Activated CD4-positive, alpha-beta T cell treated with anti-CD3 and anti-CD28 coated beads, Interleukin-2, amount 10 ng/mL, durations not matched to agents 7 days and 5 days (primary cell): ENCODE measurements at places on chromosomes 2 and 18.

DNA sequence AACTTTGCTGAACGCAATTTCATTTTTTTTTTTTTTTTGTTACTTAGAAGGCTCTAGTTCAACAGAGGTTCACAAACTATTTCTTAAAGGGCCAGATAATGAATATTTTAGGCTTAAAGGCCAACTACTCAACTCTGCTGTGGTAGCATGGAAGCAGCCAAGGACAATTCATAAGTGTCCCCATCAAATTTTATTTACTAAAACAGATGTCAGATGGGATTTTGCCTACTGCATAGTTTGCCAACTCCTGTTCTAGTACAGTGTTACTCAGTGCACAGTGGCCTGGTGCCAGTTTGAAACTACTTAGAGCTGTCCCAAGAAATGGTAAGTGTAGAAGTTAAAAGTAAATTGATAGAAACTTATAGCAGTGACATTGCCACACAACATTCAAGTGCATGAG lies 949.4 kb upstream of the FANCL start:
- DNase-seq = no peak

DNA sequence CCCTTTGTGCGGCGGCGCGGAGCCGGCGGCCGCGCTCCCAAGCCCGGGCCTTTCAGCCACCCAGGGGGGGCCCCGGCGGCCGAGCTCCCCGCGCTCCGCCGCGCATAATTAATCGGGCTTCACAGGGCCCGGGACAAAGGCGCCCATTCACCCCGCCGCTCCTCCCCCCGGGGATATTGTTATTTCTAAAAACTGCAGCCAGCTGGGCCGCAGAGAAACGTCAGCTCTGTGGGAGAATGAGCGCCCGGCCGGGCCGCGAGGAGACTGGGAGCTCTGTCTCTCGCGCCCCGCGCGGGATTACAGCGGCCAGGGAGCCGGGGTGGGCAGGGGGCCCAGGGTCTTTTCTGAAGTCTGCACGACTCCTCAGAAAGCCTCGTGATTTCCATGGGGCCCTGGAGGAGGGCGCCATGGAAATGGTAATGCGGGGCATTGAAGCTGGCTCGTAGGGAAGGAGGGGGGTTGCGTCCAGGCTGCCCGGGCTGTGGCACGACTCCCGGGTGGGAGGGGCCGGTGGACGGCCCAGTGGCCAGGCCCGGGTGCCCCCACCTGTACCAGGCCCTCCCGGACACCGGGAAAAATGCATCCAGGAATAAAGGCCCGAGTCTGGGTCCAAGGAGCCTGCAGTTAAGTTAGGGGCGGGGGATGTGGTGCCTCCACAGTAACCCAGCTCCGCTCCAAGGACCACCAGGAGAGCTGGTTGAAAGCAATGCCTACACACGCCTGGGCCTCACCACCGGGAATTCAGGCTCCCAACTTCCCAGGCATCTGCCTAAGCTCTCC lies 125.3 kb downstream of the ZFP36L2 start:
- no peak for DNase-seq

DNA sequence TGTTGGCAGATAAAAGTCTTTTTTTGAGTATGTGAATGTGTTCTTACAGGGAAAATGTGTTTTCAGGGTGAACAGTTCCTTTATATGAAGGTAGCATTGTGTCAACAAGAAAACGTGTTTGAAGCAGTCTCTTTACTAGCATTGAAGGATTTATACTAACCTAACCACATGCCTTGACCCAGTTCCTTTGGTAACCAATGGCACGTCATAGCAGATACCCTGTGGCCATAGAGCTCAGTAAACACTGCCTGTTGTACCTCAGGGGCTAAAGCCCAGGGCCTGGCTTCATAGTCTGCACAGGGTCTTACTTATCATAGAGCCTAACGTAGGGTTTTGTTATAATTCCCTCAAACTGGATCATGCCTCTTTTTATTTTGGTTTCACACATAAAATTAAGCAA lies 32.1 kb upstream of the NFU1 start:
- no peak for DNase-seq

GRCh38 chr2:69384618-69385081 lies 2.4 kb downstream of the GFPT1 start:
- DNase-seq = no peak

DNA sequence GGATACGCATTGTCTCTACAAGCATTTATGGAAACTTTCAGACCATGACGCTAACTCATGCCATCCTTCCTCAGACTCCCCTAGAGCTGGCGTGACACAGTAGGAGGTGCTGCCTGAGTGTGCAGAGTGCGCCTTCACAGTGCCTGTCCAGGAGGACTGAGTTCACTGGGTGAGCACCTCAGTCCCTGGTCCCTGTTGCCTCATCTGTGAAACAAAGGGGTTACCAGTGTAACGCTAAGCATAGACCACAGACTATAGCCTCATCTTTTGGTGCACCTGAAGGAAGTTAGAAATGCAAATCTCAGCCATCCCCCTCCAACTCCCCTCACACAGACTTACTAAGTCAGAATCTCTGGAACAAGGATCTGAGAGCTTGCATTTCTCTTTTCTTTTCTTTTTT lies 142.8 kb downstream of the TMEM17 start:
- no peak for DNase-seq

DNA sequence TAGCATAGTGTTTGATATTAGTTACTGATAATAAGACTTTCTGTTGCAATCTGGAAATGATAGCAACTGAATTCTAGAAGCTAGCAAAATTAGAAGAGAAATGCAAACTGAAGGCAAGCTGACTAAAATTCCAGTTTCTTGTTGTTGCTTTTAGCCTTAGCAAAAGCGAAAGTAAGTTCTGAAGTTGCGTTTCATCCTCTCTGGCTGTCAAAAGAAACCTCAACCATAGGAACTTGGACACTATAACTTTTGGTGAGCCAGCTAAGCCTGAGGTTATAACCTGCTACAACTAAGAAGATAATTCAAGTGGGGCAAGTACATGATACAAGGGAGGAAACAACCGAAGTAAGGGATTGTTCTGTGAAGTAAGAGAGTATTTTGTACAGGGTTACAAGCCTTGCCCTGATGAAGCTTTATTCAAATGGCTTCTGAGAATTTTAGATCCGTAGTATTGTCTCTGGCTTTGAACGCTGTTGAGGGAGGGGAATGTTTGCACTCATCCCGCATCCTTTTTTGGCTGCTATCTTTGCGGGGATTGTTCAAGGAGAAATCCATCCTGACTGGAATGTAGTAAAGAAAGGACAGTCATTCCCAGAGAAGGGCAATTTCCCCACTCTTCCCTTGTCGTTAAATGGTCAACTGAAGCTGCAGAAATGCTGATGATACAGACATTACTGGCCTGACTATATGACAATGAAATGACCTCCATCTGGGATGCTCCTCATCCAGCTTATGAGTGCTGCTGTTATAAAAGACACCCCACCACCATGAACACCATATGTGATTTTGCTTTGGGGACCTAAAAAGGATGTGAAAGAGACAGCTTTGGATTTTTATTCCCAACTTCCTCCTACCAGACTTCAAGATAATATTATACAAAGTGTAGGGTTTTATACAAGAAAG lies 7.0 kb upstream of the TMX3 start:
- DNase-seq = peak; percentile 35

- peak; percentile 51 for DNase-seq
Observed at GRCh38 chr18:63216516-63217311, 102.9 kb downstream of the BCL2 start.

GRCh38 chr2:224190936-224191270 lies 151.8 kb upstream of the SERPINE2 start:
- DNase-seq = no peak

- DNase-seq = no peak
Observed at GRCh38 chr2:241223211-241224017, 34.9 kb downstream of the ANO7 start.

- DNase-seq = no peak
Observed at GRCh38 chr2:171522052-171522787, at the start of gene CYBRD1. TSS of gene CYBRD1 (plus strand) at chr2:171522474. CDS start at chr2:171522546, 72 bp downstream.

- no peak for DNase-seq
Observed at GRCh38 chr2:22817197-22817596, 567.8 kb upstream of the KLHL29 start.

GRCh38 chr2:129087133-129087813 lies 768.6 kb upstream of the HS6ST1 start:
- DNase-seq = no peak

- no peak for DNase-seq
Observed at GRCh38 chr2:130871843-130872740, 35.4 kb downstream of the ARHGEF4 start.

- no peak for DNase-seq
Observed at GRCh38 chr18:22974707-22975106, 41.6 kb downstream of the RBBP8 start.
